HS-5 (cell line): ENCODE measurements at places on chromosomes 3 and 15.
A peak's percentile ranks its signal among the peaks of the same experiment; 100 is the strongest.

DNA sequence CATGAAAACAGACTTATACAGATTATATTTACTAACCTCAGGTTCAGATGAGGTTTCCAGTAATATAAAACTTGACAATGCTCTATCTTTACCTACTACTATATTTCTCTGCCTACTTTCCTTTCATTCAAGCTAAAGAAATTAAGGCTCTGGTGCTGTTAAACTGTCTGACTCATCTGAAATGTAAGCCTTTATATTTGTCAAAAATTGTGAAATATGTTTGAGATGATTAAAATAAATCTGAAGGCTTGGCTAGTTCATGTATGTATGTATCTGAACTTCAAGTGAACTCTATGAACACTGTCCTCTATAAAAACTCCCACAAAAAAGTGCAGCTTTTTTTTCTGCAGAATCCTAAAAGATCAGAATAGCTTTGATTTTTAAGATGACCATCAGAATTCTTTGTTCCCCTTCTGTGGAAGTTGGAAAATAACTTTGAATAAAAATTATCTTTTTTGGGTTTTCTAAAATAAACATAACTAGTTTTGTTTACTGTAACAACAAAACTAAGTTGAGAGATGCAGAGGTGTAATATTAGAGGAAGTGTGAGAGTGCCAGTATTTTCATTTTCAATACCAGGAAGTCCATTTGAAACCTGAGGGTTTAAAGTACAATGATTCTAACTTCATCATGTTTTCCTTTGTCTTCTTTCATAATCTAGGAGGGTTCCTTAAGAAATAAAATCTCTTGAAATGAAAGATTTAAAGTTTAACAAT is 42.2 kb downstream of the ILDR1 start:
- DNase-seq: no peak

DNA sequence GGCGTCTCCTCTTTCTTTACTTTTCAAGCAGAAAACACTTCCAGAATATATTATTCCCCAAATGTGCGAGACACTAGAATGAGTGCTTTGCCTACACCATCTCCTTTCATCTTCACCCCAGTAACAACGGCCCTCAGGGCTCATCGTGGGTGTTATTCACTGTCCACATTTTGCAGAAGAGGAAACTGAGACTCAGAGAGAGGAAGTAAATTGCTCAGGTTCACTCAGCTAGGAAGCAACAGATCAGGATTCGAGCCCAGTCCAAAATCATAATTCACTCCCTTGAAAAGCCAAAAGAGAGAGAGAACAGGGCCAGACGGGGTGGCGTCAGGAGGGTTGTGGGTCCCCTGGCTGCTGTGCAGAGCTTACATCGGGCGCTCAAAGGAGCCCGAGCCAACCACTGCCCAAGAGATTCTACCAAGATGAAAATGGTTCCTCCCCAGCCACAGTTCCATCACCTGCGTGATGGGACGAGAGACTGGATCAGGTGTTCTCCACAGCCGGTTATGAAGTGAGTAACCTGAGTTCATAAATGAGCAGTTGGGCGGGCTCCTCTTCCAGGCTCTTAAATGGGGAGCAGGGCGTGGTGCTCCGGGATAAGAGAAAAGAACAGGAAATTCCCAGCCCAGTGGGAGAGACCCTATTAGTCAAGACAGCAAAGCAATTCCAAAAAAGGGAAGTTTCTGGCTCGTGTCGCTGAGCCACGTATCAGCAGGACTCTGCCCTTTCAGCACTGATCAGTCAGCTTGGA is 48.6 kb upstream of the FLNB start:
- DNase-seq: no peak

- DNase-seq: no peak
Observed at GRCh38 chr3:126865736-126866135, 117.2 kb upstream of the PLXNA1 start.

DNA sequence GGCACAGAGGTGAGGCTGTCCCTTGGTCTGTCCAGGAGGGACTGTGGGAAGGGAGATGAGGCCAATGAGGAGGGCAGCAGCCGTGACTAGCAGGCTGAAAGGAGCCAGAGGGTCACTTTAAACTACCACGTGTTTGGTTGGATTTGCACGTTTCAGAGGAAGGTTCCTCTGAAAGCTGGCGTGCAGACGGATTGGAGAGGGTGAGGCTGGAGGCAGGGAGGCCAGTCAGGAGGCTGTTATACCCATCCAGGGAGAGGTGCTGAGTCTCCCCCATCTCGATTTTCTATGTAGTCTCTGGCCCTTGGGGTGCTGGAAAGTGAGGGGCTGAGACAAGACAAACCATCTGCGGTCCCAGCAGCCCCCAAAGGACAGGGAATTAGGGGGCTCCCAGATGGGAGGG is 60.0 kb upstream of the SLC6A1 start:
- DNase-seq: no peak

DNA sequence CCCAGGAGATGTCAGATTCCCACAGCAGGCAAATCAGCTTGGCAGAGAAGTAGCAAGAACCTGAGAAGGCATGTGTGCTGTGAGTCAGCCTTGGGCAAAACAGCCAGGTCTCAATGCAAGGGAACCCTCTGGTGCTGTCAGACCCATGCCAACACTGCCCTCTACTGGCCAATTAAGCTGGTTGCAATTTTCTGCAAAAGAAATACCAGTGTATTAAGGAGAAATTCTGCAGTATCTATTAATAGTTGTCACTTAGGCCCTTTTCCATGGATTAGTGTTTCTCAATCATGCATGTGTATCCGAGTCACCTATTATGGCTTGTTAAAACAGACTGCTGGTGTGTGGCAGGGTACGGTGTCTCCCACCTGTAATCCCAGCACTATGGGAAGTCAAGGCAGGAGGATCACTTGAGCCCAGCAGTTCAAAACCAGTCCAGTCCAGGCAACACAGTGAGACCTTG is 26.2 kb downstream of the MAP4 start:
- DNase-seq: peak; percentile 74
